Breast epithelium (tissue), 4 donors: ENCODE measurements at places on chromosomes 7 and 10. TPM values are rescaled to one million over a fixed set of nuclear protein-coding genes. Genes with fewer than 3 reads are reported as not detected.

GRCh38 chr10:108086502-108086901 lies 922.0 kb upstream of the SORCS1 start:
- DNase-seq = no peak

GRCh38 chr10:110901954-110902819 lies 16.8 kb downstream of the BBIP1 start:
- DNase-seq = no peak

- DNase-seq = no peak
Observed at GRCh38 chr10:11113156-11113555, 95.5 kb downstream of the CELF2 start.

DNA sequence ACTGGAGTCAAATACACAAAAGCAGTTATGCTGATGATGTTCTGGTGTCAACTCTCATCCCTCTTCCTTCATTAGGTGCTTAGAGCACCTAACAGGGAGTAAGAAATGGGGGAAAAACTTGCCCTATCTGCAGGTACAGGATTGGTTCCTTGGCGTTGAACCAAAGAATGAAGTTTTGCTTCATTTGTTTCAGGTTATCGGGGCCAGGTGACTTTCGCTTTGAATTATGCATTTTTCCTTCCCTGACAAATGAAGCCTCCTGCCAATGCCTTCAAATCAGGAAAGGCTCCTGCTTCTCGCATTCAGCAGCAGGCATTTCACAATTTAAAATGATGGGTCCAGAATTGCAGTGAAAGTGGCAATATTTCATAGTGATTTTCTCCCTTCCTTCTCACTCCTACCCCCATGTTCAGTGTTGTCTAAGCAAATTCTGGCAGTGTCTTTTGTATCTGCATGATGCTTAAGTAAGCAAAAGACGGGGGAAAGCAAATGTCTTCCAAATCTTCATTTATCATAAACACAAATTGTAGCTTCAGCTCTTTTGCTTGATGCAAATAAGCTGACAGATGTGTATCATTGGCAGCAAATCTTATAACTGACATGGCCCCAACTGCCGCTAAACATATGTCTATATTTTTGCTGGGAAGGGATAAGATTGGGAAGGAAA lies 29.4 kb downstream of the DNAJB9 start:
- no peak for DNase-seq

GRCh38 chr7:39547336-39547735 lies 18.9 kb upstream of the YAE1 start:
- DNase-seq = no peak

GRCh38 chr7:95322854-95323253 lies 1.5 kb downstream of the PON1 start:
- no peak for DNase-seq

- no peak for DNase-seq
Observed at GRCh38 chr7:35524112-35524804, 170.7 kb downstream of the HERPUD2 start.

RAPGEF5 gene
- 78.0 TPM for total RNA-seq

GNGT1 gene
- not detected for total RNA-seq

SPDYE9 gene
- not detected for total RNA-seq
